ENCODE measurements at places on chromosomes 3 and 15. TPM values are rescaled to one million over a fixed set of nuclear protein-coding genes. Genes with fewer than 3 reads are reported as not detected.

RFTN1 gene
- 69.4 TPM for total RNA-seq

XCR1 gene
- total RNA-seq = 0.26 TPM

DNA sequence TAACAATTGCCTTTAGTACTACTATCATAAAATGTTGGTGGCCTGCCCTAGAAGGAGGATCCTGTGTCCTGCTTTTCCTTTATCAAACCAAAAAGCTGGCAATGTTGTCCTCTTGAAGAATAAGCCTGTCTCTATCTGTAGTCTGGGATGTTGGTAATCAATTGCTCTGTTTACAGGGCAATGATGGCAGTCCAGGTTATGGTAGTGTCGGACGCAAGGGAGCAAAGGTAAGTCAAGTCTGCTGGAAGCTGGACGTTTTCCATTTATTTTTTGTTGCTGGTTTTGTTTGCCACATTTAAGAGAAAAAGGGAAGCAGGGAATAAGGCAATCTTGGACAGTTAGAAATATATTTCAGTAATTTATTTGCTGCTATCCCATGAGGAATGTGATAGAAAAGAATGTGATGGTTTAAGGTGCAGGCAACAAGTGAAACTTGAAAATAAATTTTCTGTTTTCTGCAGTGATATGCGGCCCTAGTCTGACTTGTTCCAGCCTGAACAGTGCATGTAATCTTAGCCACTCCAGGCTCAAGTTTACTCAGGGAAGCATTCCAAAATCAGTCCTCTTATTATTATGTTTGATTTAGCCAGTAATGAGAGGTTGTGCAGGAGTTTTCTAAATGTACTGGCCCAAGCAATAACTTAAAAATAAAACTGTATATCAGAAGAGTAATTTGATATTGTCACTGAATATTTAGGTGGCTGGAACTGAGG is 110.3 kb downstream of the COL6A6 start:
- DNase-seq = no peak

DNA sequence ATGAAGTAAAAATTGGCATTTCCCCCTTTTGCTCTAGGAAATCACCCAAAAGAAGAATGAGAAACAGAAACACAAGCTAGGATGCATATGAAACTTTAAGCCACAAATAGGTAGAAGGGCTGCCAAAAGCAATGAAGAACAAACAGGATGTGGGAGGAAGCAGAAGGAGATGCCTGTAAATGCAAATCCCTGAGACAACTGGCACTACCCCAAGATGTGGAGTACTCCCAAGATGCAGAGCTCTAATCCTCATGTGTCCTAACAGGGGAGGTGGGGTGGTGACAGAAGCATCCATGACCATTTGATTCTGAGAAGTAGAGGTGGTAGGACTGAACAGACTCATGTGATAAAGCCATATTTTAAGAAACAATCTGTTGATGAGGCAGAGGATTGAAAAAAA is 31.9 kb upstream of the ZNF280D start:
- no peak for DNase-seq

CELSR3 gene
- total RNA-seq = 1.2 TPM

DNA sequence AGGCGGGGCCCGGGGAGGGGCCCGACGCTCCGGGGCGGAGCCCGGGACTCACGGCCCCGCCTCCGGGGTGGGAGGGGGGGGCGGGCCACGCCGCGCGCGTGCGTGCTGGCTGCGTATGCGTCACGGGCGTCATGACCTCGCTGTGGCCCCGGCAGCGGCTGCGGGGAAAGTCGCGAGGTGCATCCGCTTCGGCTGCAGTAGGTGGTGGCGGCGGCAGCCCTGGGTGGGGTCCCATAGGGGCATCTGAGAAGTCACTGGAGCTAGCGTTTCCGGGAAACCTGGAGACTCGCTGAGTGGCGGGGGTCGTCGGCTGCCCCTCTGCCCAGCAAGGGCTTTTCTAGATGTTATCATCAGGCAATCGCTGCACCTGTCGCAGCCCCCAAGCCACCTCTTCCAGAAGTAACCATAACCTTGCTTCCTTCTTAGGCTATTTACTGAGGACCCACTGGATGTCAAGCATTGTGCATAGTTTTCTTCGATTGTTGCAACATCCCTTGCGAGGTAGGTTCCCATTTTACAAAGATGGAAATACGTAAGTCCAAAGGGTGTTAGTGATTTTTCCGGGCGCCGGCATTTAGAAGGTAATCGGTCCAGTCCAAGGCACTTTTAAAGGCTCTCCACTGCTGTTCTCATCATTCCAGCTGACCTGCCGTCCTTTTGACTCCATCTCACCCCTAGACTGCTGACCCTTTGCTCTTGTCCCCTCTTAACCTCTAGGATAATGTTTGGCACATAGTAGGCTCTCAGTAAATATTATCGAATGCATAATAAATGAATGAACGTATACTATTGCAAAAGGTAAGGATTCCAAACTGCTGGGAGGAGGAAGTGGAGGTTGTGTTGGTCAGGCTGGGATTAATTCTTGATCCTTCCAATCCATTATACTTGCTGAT is at the start of gene GDPGP1:
TSS of gene GDPGP1 (plus strand) at position 114 of the 893 bp plus-strand sequence. CDS start 6,700 bp downstream, outside the sequence.
- no peak for DNase-seq

- DNase-seq = no peak
Measured at GRCh38 chr3:13223574-13224237, 150.5 kb upstream of the IQSEC1 start.

TMEM87A gene
- total RNA-seq = 129 TPM

DNA sequence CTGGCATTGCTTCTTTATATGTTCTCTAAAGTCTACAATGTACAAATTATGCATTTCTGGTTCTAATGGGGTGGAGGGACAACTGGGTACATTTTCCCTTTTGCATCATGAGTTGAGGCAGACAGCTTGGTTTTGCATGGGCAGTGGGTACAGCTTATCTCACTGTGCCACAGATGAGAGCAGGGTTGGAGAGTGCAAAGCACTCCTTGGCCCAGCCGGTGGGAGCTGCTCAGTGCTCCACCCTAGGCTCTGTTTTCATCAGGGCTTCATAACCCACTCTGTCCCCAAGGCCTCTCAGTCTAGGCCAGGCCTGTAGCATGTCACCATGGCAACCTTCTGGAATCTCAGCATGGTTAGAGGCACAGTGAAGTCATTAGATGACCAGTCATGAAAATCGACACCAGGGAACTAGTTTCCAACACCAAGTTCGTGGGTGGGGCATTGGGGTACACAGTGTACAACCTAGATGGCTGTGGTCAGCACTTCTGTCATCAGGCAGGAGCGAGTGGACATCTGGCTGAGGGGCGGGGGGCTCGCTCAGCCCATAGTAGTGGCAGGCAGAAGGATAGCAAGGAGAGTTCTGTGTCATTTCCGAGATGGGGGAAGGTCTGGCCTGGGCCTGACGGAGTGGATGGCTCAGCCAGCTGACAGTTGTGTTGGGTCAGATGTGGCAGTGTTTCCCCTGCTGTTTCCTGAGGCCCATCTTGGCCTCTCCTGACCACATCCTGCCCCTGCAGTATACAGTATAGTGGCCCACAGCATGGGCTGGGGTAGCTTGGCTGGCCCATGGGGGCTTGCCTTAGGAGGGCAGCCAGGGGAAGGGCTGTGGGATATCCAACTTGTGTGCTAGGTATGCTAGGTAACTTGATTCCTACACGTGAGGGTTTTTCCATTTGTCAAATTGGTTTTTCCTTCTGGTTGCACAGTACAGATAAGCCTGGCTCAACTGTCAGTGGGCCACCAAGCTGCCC is 75.7 kb upstream of the PRR23C start:
- no peak for DNase-seq

- DNase-seq = no peak
Measured at GRCh38 chr3:61053781-61054496, 197.3 kb downstream of the FHIT start.

GRCh38 chr3:22269831-22270230 is 518.8 kb upstream of the ZNF385D start:
- no peak for DNase-seq

DNA sequence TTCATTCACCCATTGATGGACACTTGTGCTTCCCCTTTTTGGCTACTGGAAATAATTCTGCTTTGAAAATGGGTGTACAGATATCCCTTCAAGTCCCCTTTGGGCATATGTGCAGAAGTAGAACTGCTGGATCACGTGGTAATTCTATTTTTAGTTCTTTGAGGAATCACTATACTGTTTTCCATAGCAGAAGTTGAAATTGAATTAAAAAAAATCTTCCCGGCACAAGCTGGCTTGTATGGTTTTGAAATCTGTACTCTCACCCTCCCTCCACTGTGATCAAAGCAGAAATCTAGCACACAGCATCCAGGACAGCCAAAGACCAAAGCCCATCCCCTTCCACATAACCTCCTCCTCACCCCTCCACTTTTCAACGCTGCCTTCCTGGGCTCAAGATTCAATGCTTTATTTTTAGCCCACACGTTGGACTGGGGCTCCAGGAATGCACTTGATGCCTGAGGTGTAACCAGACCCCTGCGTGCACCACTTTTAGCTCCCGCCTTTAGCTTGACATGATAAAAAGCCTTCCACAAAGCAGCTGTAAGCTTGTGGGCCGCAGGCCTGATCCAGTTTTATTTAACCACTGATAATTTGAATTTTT is 29.9 kb downstream of the TMEM40 start:
- DNase-seq = no peak

GRCh38 chr15:101625980-101626379 is 26.2 kb downstream of the TM2D3 start:
- no peak for DNase-seq

GRCh38 chr15:72205896-72206676 is 8.5 kb upstream of the GRAMD2A start:
- DNase-seq = no peak

- no peak for DNase-seq
Measured at GRCh38 chr15:56532721-56533460, 68.0 kb upstream of the MNS1 start.

RBPMS2 gene
- 4.5 TPM for total RNA-seq

GRCh38 chr3:10518506-10519150 is 13.2 kb upstream of the ATP2B2 start:
- DNase-seq = peak; percentile 51

DNA sequence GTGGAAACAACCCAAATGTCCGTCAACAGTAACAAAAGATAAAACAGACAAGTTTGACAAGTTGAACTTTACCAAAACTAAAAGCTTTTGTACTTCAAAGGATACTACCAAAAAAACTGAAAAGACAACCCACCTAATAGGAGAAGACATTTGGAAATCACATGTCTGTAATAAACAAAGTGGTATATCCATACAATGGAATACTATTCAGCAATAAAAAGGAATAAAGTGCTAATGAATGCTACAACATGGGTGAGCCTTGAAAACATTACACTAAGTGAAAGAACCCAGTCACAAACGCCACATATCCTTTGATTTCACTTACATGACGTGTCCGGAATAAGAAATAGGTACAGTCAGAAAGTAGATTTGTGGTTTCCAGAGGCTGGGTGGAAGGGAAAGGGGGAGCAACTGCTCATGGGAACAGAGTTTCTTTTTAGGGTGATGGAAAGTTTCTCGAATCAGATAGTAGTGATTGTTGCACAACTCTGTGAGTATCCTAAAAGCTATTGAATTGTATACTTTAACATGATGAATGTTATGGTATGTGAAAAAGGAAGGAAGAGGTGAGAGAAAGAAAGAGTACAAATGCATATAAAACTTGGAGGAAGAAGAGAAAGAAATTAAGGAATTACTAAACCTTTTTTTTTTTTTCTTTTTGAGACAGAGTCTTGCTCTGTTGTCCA is 72.7 kb upstream of the ABHD2 start:
- no peak for DNase-seq

GRCh38 chr15:89785064-89785773 is 9.1 kb downstream of the MESP2 start:
- DNase-seq = no peak

DNA sequence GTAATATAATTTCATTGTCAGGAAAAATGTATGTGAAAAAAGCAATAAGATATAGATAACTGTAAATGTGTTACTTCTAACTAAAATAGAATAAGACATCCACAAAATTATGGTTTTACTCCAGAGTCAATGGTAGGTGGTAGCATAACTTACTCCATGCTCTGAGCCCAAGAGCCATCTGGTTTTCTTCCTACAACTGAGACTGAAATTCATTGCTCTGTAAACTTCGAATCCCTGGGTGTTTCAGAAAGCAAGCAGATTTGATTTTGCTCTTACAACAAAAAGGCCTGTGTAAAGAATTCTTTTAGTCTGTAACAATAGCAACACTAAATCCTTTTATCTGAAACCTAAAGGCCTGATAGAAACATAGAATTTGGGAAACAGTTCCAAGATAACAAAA is 805.9 kb downstream of the AGBL1 start:
- DNase-seq = no peak

DNA sequence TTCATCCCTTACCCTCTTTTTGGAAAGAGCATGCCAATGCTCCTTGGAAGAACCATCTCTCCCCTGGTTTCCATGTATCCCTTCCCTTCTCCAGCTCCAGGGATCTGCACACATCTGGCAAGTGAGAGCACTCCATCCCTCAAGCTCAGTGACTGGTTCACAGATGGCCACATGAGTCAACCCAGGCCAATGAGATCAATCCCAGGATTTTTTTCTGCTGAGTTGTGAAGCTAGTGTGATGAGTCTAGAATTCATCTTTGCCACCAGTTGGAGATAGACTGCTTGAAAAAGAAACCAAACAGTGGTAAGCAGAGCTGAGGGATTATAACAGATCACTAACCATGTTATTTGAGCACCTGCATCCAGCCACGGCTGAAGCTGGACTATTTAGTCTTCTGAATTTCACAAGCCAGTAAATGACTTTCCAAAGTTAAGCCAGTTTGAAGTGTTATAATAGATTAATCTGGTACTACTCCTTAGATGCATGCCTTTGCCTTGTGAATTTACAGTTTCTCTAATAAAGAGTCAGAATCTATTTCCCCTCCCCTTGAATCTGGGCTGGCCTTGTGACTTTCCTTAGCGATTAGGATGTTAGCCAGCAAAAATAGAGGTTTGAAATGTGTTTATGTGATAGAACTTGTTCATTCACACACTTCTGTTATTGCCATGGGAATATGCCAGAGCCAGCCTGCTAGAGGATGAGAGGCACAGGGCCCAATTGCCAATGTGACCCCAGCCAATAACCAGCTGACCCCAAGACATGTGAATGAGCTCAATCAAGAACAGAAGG is 159.8 kb downstream of the WNT5A start:
- no peak for DNase-seq

LRRN1 gene
- total RNA-seq = 5.2 TPM

ARHGAP31 gene
- 117 TPM for total RNA-seq

GRCh38 chr15:59764775-59765174 is 75.7 kb upstream of the BNIP2 start:
- DNase-seq = no peak

BTLA gene
- total RNA-seq = 0.78 TPM

BAHD1 gene
- total RNA-seq = 29.8 TPM

GHSR gene
- not detected for total RNA-seq

- DNase-seq = no peak
Measured at GRCh38 chr15:96560246-96560895, 229.9 kb downstream of the NR2F2 start.

All from upper lobe of right lung (tissue), 1 donor.